ENCODE measurements at places on chromosomes 3 and 15. TPM values are rescaled to one million over a fixed set of nuclear protein-coding genes. Genes with fewer than 3 reads are reported as not detected.
A peak's percentile ranks its signal among the peaks of the same experiment; 100 is the strongest.

The DLEC1 gene
- not detected for total RNA-seq

DNA sequence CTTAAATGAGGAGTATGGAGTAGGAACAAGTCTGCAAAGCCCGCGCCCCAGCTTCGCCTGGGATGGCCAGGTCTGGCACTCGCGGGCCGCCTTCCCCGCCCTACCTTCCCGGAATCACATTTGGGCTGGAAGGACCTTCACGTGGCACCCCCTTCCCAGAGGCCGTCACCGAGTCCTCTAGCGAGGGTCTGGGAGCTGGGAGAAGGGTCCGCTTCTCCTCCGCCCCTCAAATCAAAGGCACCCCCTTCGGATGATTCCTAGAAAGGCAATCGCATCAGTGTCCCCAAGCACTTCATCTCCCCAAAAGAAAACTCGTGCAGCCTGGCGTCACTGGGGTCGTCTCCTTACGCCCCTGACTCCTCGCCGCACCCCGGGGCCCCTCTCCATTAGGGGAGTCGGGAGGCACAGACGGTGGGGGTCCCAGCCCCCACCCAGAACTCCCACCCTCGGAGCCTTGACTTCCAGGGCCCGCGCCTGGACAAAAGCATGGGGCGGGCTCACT is 380 bp downstream of the MYLK start:
- DNase-seq, result no peak

DNA sequence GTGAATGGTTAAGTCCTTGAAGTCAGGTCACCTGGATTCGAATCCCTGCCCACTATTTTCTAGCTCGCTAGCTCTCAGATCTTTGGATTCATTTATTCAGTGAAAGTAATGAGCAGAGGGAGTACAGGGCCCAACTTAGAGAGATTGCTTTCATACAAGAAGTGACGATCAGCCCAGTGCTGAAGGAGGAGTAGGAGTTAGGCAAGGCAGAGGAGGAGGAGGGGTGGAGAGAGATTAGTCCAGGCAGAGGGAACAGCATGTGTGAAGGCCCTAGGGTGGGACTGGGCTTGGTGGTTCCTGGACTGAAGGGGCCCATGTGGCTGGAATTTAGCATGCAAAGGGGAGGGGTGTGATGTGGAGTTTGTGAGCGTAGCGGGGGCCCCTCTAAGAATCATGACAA is 3.8 kb upstream of the CHRNA5 start:
- no peak for DNase-seq

DNA sequence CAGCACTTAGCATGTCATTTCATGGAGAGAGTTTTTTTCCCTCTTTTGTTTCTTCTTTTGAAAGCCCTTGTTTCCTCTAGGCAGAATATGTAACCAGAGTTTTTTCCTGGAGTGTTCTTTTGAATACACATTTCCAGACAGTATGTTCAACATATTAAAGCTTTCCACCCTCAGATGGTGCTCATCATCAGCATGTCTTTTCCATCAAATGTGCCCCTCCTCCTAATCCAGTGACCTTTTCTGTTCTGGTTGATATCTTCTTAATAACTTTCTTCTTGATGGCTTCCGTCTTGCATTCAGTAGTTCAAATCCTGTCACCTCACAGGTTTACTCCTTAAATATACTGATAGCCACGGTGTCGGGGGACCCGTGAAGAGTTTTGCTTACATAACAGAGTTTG is 78.6 kb downstream of the FNDC3B start:
- no peak for DNase-seq

DNA sequence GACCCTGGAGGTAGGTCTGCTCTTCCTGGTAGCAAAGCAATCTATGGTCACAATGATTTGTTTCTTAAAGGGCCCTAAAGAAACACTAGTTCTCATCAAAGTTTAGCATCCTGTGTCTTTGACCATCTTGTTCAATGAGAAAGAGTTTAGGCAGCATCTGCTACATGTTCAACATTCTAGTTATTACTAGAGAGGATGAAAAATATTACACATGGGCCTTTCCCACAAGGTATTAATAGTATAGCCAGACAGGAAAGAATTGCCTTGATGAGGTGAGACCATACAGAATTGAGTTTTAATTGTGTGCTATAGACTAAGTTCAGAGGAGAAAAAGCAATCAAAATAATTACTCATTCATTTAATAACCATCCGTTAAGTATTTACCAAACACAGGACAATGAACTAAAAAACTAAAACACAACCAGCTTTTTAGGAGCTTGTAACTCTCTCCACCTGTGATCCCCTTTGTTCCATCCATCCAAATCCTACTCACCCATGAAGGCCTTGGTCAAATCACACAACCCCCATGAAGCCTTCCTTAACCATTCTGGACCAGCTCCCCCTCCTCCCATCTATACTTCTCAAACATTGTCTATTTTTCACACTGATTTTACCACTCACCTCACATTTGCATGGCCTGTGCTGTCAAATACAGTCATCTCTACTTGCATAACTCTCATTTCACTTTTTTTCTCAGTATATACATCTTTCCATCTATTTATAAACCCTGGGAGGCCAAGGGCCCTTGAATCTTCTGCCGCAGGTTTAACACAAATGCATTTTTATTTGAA is 122.9 kb downstream of the RORA start:
- DNase-seq, result no peak

- DNase-seq, result no peak
These were observed 42.6 kb downstream of the ANKRD28 start for GRCh38 chr3:15755181-15755580.

DNA sequence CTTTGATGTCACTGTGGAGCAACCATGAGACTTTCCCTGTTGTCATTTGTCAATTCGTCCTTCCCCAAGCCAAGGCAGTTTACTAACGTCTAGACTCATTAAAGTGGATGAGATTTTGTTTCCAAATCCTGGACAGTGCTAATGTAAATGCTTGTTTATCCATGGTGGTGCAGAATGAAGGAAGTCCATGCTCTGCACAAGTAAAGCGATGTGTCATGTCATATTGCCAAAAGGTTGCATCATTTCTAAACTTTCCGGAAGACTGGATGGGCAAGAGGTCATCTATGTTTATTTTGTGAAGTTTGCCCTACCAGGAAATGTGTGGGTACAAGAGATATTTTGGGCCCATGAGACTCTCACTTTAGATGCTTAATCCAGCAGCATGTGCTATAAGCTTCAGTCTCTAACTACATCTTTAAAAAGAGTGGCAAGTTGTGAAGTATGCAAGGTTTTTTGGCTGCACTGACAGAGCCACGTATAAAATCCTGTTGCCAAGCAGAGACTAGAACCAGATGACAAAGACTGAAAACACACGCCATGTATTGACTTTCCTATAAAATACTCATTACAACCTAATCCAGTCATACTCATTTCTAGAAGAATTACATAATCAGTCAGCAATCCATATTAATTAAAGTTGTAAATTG is 72.1 kb upstream of the FNDC3B start:
- peak; percentile 79 for DNase-seq

All from HFFc6 (cell line).